ENCODE measurements at places on chromosomes 7 and 10.

DNA sequence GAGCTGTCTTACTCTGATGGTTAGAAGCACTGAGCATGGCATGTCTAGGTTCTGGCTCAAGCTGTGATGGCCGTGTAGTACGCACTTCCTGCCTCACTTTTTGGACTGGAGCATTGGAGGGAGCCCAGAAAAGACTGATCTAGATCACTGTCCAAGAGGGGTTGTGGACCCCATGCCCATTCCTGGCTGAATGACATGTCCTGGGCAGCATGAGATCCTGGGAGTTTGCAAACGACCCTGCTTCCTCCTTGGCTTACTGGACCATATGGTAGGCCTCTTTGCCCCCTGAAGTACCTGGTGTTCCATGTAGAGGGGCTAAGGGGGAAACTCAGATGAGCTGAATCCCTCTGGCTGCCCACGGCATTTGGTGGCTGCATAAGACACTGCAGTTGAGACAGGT, 36.7 kb downstream of the ARHGAP22 start:
- no peak for DNase-seq

DNA sequence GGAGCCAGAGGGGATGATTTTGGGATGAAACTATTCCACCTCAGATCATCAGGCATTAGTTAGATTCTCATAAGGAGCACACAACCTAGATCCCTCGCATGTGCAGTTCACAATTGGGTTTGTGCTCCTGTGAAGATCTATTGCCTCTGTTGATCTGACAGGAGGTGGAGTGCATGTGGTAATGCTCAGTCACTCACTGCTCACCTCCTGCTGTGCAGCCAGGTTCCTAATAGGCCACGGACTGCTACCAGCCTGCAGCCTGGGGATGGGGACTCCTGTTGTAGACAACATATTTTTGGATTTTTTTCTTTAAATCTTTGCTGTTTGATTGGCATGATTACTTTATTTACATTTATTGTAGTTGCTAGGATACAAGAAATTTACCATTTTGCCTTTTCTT, 765.0 kb downstream of the INHBA start:
- no peak for DNase-seq

DNA sequence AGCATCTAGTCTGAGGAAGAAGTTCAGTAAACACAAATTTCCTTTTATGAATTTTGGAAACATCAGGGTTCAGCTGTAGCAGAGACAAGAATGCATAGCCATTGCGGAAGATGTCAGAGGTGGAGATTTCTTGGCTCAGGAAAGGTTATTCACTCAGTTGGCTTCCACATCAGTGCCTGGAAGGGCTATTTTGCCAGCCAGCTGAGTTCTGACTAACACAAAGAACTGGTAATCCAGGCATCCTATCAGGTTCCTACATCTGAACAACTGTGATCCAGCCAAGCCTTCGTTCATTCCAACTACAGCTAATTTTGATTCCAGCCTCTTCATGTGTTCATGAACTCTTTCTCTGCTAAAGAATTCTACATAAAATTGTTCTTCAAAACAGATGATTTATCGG, 965.6 kb downstream of the XPNPEP1 start:
- DNase-seq: no peak

DNA sequence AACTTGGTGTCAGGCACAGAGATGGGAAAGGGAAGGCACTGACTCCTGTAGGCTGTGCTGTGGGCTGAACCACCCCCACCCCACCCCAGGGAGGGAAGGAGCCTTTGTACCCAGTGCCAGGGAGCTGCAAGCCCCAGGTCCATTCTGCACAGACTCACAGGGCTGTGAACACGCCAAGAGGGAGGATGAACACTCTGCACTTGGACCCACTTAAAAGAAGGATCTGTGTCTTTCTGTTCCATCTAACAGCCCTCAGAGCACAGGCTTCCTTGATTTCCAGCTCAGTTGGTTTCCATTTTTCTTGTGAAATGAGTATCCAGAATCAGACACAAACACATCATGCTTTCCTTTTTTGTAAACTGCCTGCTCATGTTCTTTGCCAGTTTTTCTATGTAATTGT, 84.9 kb downstream of the GRB10 start:
- no peak for DNase-seq
